ENCODE measurements at places on chromosomes 4 and X.

DNA sequence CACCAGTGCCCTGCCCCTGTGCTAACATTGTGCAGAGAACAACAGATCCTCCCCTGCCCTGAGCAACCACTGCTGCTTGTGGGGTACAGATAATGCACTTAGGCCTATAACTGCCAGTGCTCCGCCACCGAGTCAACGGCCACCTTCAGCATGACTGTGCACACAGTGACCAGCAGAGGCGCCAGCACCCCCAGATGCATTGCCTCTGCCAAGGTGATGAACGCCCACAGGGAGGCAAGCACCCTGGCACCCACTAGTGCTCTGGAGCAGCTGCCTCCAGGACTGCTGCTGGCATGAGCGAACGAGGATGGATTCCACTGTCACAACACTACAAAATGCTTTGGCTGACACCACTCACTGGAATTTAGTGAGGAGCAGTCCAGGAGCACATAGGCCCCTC, 38.2 kb downstream of the SPIN2B start:
- no peak for DNase-seq

DNA sequence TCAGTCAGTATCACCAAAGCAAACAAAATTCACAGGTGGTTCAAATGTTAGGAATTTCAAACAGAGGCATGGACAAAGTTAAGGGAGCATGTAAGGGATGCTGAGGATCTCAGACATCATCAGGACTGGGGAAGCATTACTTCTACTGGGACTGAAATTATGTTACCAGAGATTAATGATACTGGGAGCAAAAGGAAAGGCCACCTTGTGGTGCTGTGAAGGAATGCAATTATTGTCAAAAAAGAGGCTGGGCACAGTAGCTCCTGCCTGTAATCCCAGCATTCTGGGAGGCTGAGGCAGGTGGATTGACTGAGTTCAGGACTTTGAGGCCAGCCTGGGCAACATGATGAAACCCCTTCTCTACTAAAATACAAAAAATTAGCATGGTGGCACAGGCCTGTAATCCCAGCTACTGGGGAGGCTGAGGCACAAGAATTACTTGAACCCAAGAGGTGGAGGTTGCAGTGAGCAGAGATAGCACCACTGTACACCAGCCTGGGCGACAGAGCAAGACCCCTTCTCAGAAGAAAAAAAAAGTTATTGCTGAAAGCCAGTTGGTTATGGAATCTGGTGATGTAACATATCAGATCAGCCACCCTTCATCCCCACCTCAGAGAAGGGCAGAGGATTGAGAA, 954.3 kb downstream of the PCDH7 start:
- DNase-seq: peak; percentile 45

DNA sequence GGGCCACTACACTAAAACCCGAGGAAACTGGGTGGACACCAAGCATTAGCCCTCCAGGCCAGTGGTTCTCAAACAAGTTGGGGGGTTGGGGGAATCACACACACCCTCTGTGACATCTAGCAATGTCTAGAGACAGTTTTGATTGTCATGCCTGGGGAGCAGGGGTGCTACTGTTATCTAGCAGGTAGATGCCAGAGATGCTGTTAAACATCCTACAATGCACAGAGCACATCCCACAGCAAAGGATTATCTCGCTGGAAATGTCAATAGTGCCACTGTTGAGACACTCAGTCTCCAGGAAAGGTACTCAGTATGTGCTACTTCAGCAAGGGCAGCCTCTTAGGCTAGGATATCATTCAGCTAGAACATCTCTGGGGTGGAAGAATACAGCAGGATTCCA, 1.3 kb downstream of the SMC1A start:
- DNase-seq: no peak

DNA sequence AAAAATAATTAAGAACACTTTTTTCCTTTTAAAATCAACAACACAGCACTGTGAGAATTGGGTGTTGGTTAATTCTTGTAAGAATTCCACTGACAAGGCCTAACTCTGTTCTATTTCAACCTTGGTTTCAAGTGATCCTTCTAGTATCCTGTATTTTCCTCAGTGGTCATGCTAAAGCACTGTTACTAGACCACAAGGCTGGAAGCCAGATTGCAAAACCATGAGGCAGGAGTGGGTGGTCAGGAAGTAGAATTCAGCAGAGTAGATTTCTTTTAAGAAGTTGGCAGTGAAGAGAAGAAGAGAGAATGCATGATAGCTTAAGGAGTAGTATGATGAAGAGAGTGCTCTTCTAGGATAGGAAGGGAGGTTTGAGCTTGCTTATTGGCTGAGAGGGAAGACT, 71.6 kb upstream of the LEF1 start:
- DNase-seq: no peak

DNA sequence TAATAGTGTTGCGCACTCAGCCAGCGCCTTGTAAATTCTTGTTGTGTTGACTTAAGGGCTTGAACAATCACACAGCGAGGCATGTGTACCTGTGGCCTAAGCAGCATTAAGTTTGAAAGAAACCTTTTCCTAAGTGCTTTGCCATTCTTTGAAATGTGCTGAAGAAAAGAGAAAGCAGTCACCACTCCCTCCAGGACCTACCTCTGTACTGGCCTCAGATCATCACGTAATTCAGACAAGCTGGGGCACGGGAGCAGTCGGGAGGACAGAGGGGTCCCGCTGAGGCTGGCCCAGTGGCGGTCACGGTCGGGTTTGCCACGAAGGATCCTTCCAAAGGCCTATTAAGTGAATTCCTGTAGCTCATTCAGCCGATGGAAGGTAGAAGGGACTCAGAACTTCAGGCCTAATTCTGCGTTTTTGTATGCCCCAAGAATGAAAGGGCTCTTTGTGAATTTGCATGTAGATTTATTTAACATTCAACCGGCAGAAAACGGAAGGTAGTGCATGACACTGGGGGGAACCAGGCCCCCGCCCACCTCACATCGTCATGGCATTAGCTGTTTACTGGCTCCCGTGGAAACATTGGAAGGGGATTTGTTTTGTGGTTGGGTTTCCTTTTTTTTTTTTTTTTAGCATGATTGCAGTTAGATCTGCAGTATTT, 106.3 kb downstream of the TRAPPC11 start:
- peak; percentile 16 for DNase-seq

GRCh38 chr4:80610845-80611677, 275.5 kb downstream of the CFAP299 start:
- peak; percentile 30 for DNase-seq

GRCh38 chrX:30949554-30949953, 60.5 kb upstream of the TAB3 start:
- DNase-seq: no peak

DNA sequence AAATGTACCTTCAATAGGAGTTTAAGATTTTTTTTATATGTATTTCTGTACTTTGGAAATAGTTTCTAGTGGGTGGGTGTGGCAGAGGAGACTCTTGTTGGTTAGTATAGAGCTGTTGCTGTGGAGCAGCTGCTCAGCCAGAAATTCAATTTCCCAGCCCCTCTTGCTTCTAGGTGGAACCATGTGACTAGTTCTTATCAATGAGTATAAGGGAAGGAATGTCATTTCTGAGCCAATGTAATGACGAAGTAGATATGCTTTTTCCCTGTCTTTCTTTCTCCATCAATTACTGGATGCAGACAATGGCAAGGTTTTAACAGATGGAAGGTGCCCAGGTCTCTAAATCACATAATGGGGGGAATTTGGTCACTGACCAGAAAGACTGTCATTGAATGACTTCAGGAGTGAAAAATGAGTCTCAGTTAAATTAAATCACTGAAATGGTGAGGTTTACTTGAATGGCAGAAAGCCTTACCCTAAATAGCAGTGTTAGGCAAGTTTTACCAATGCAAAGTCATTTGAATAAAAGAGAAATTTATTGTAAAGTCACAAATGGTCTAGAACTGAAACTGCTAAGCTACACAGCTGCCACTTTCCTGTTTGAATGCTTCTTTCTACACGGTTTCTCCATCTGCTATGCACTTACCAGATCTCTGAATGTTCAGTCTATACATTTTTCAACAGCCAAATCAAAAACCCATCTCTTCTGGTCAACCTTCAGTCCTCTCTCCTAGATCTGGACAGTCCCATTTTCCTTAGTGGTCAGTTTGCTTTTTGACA, 795.4 kb upstream of the MAGEB2 start:
- DNase-seq: no peak

- no peak for DNase-seq
Measured at GRCh38 chrX:68939868-68940267, 111.0 kb downstream of the EFNB1 start.

Data from epithelial cell of esophagus (primary cell).